ENCODE measurements at places on chromosomes 2 and 18.
A peak's percentile ranks its signal among the peaks of the same experiment; 100 is the strongest.

DNA sequence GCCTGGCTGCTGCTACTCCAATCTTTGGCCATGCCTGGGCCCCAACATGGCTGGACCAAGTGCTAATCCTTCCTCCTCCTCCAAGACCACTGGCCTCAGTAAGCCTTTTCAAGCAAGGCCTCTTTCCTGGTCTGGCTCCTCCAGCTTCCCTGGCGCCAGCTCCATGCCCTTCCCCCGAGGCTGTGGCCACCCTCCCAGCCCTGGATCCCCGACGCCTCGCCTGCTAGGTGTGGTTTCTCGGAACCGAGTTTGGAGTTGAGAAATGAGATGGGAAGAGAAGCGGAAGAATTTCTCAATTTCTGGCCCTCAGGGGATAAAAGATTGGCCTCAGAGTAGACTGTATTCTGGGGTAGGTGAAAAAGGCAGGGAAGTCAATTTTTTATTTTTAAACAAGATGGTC lies 46.4 kb downstream of the ADCY3 start:
- DNase-seq, result no peak

- no peak for DNase-seq
Observed at GRCh38 chr18:80232710-80233109, 14.6 kb downstream of the PARD6G start.

DNA sequence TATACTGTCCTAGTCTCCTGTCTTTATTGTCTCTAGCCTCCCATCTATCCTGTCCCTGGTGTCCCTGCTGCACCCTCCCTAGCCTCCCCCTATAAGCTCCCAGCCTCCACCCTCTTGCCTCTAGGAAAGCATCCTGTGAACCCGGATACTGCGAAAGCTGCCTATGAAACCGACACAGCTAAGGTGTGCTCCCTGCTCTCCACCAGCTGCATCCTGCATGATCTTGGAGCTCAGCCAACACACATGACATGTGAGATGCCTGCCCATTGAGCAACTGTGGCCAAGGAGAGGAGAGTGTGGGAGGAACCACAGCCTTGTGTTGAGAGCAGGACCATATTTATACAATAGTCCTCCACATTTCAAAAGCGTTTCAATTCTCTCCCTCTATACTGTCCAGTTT lies 187.1 kb downstream of the ZBTB7C start:
- no peak for DNase-seq

DNA sequence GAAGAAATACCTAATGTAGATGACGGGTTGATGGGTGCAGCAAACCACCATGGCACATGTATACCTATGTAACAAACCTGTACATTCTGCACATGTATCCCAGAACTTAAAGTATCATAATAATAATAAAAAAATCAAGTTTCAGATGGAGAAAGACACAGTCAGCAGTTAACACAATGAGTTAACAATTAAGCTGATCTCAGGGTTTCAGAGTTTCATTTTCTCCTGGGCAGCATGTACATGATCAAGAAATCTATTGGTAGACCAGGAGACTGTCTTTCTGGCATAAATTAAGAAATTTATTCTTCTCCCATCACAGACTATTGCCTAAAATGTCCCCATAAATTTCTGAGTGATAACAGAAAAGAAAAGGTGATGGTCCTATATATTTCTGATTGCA lies 155.3 kb downstream of the RAD51AP2 start:
- no peak for DNase-seq

- peak; percentile 52 for DNase-seq
Observed at GRCh38 chr2:220687231-220687843, 884.8 kb downstream of the EPHA4 start.

DNA sequence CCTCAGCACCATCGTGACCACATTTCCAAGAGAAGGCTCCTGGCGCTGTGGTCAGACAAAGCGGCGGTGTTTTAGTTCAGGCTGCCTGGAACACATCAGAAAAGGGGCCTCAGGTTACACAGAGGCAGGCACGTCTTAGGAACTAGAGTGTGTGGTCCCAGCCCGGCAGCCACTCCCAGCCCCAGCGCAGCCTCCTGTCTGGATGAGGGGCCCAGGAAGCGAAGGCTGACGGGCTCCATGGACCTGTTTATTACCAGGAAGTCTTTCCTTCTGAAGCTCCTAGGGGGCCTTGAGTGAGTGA lies 10.0 kb upstream of the GPR55 start:
- DNase-seq, result peak; percentile 24

DNA sequence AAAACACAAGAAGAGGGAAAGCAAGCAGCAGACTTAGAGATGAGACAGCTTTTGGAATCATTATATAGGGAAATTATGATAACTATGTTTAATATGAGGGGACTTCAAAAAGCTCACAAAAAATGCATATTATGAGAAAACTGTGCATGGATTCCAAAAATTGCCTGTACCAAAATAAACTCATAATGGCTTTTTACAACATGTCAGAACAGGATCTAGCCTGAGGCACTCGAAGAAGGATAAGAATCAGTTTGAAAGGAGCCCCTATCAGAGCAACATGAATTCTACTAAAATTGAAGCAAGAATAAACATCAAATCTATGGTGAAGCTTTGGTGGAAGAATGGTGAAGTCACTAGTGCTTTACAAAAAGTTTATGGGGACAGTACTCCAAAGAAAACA lies 187.4 kb downstream of the RDH14 start:
- DNase-seq, result no peak

DNA sequence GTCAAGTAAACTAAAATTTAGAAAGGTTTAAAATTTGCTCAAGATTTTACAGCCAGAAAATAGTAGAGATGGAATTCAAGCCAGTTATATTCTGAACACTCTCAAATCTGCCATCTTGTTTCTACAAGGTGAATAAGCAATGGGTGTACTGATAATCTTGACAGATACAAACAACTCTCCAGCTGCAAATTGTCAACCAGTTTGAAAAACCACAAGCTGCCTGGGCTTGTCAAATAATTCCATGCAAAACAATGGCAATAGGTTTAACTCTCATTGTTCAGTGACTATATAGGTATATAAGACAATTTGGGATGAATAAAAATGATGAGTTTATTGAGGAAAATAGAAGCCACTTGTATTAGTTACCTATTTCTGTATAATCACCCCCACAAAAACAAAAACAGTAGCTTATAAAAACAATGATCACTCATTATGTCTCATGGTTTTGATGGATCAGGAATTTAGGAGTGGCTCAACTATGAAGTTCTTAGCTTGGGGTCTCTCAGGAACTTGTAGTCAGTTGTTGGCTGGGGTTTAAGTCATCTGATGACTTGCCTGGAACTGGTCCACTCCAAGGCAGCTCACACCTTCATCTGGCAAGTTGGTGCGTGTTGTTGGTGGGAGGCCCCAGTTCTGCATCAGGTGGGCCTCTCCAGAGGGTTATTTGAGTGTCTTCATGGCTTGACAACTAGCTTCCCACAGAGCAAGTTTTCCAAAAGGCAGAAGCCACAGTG lies 12.6 kb upstream of the EVA1A start:
- DNase-seq, result no peak

DNA sequence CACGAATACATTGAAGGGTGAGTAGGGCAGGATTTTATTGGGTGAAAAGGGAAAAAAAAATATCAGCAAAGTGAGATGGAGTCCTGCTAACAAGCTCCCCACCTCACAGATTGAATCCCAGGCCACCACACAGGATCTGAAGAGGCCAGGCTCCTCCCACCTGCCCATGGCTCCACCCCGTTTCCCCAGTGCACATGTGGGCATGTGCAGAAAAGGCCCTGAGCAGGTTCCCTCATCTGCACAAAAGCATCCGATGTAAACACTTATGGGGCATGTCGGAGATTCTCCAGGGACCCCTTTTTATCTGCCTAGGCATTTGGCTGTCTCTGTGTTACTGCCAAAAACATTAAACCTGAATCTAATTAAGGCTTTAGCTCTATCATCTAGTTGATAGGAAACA lies 35.2 kb downstream of the SKA1 start:
- no peak for DNase-seq

DNA sequence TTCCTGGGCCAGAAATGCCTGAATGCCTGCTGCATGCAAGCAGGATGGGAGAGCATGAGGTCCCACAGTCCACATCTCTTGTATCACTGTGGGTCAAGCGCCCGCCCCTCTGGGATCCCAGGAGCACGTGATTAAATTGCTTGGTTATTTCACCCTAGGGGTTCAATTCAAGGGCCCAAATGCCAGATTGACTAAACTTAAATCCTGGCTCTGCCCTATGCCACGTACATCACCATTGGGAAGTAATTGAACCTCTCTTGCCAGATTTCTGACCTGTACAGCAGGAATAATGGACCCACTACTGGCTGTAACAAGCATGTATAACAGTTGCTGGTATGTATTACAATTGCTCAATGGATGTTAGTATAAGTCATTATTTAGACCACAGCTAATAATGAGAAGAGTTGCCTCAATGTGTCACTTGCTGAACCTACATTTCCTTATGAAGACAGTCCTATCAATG lies 19.9 kb downstream of the FHL2 start:
- no peak for DNase-seq

- no peak for DNase-seq
Observed at GRCh38 chr2:12169721-12170120, 423.3 kb downstream of the LPIN1 start.

GRCh38 chr2:236796236-236796635 lies 226.6 kb downstream of the ACKR3 start:
- DNase-seq, result no peak

Measured in activated CD4-positive, CD25-positive, alpha-beta regulatory T cell treated with anti-CD3 and anti-CD28 coated beads, Interleukin-2, amount 50 U/mL, for 72 hours (primary cell).